ENCODE measurements at places on chromosomes 1 and 21.
A peak's percentile ranks its signal among the peaks of the same experiment; 100 is the strongest.

- DNase-seq: no peak
These were observed 200.0 kb downstream of the DISC1 start for GRCh38 chr1:231826566-231826965.

GRCh38 chr1:163163881-163164582 is 38.7 kb downstream of the RGS5 start:
- DNase-seq: no peak

- no peak for DNase-seq
These were observed 9.4 kb downstream of the SOD1 start for GRCh38 chr21:31668651-31669491.

- no peak for DNase-seq
These were observed 10.5 kb upstream of the MTARC1 start for GRCh38 chr1:220776254-220776653.

- DNase-seq: no peak
These were observed 20.6 kb upstream of the PGD start for GRCh38 chr1:10378081-10378841.

GRCh38 chr1:36874271-36875060 is 159.8 kb downstream of the GRIK3 start:
- no peak for DNase-seq

DNA sequence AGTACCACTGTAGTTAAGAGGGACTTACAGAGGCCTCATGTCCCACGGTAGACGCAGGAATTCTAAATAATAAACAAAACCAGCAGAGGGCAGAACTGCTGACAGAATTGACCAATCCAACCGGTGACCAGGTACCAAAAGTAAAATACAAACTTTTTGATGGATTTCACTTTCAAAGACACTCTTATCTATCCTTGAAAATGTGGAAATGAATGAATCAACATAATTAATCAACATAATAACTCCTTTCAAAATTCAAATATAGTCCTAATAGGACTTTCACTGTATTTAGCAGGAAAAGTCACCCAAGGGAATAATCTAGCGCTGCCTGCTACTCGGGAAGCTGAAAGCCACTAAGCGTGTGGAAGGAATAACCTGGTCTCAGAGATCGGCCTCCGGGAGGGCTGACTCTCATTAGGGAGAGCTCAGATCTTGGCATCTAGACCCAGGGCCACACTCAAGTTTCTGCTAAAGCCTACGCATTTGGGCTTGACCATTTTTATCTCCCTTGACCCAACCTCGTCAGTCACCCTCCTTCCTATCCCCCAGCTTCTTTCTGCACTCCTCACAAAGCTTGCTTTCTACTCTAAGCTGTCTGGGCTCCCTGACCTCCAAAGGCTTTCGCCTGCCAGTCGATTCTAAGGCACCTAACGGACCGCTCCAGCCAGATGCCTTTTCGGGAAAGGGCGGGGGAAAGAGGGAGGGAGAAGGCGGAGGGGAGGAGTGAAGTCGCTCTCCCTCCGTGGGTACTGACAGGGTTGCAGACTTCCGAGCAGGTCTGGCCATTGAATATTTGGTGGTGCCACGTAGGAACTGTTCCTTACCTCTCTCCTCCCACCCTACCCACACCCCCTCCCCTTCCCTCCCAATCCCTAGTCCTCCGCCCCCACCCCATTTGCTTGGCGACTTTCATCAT is 1.6 kb downstream of the COL11A1 start:
- DNase-seq: no peak

- DNase-seq: peak; percentile 3
These were observed 160.2 kb downstream of the DENND1B start for GRCh38 chr1:197614916-197615692.

- DNase-seq: no peak
These were observed 29.3 kb upstream of the NLRP3 start for GRCh38 chr1:247386687-247387086.
